Activated CD4-positive, alpha-beta T cell treated with anti-CD3 and anti-CD28 coated beads for 1 hour (primary cell): ENCODE measurements at places on chromosomes 6 and 20.

DNA sequence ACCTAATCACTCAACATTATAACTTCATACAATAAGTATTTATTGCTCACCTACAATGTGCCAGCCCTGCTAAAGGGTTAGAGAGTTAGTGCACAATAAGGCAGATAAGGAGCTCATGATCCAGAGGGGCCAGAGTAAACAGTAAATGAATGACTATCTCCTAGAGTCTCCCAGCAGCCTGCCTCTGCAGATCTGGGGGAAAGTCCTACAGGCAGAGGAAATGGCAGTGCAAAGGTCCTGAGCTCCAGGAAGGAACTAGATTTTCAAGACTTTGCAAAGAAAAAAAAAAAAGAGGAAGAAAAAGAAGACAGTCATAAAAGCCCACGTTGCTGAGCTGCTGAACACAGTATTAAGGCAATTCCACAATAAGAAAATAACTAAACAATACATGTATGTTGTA is 160.1 kb downstream of the SIM1 start:
- DNase-seq: no peak

DNA sequence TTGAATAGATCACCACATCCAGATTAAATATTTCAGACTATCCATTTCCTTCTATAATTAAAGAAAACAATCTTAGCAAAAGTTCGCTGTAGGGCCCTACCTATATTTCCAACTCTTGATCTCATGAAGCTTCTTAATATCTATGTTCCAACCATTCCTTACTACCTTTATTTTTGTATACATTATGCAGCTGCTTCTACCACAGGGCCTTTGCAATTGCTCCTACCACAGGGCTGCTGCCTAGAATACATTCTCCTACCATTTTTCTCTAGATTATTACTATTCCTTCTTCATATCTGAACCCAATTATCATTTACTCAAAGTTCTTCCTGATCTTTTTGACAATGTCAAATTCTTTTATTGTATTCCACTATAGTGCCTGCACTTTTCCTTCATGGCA is 516.6 kb downstream of the RFPL4B start:
- DNase-seq: no peak

- DNase-seq: no peak
These were observed 20.5 kb downstream of the RFPL4B start for GRCh38 chr6:112367628-112368027.

- no peak for DNase-seq
These were observed 81.1 kb upstream of the C6orf118 start for GRCh38 chr6:165390475-165390874.

DNA sequence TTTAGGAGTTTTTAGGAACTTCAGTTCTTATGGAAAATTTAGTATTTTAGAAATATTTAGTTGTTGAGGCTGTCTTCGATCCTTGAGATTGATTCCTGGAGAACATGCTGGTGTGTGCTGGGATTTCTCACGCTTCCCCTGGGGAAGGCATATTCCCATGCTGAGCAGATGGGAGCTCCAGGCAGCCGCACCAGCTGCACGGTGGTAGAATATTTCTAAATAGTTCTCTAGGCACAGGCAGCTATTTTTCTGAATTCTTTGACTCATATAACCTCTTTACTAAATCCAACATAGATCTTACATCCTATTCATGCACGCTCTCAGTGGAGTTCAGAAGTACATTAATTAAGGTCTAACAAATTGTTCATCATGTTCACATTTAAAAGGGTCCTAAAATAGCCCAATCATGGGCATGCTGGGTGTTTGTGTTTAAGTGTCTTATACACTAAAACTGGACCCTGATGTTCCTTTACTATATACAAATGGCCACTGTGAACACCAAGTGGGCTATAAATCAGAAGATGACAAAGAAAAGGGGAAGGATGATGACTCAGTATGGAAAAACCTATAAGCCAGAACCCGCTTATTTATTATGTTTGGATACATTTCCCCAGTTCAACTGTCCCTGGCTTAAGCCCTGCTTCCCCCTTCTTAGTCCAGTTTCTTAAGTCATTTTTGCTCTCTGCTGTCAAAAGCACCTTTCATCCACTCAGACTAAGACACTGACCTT is 138.5 kb downstream of the UST start:
- DNase-seq: no peak

DNA sequence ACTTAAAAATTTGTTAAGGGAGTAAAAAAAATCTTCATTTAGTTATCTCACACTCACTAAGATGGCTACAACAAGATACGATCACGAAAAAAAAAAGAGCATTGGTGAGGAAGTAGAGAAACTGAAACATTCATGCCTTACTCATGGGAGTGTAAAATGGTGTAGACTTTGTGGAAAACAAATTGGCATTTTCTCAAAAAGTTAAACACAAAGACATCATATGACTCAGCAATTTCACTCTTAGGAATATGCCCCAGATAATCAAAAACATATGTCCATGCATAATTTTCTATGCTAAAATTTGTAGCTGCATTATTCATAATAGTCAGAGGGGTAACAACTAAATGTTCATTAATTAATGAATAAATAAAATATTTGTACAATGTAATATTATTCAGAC is 120.9 kb upstream of the IRAK1BP1 start:
- DNase-seq: no peak

DNA sequence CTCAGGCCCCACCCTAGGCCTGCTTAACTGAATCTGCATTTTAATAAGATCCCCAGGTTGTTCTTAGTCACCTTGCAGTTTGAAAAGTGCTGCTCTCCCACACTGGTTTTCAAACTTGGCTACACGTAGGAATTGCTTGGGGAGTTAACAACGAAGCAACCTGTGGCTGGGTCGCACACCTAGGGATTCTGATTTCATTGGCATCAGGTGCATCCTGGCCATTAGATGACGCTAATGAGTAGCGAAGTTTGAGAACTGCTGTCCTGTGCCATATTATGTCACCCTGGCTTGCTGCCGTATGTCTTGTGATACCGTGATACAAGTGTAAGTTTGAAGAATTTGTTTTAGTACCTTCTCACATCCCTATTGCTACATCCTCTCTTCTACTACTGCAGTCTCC is 28.2 kb upstream of the FUCA2 start:
- no peak for DNase-seq

DNA sequence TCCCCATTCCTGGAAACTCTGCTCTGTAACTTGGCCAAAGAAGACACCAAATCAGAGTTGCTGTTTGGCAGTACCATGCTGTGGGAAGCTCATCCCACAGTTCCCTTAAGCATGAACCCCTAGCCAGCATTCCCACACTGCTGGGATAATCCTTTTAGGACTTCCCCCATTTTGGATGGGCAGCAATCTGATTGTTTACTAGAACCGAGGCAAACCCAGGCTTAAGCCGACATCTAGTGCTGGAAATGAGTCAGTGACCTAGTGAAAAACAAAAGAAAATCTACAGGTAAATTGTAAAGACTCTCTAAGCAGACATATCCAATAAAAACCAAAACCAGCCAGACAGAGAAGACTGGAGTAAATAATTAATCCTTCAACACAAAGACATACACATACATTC is 5.2 kb downstream of the DNAH8 start:
- DNase-seq: no peak
